ENCODE measurements at places on chromosomes 3 and 15. TPM values are rescaled to one million over a fixed set of nuclear protein-coding genes. Genes with fewer than 3 reads are reported as not detected.

The CCR8 gene
- not detected for total RNA-seq

The POMGNT2 gene
- 3.4 TPM for total RNA-seq

The CCK gene
- total RNA-seq, result not detected

The CCR9 gene
- not detected for total RNA-seq

The ROPN1 gene
- total RNA-seq, result not detected

The GP9 gene
- total RNA-seq, result 0.11 TPM

The DIS3L gene
- 22.8 TPM for total RNA-seq

The TUSC7 gene
- total RNA-seq, result not detected

The LTK gene
- total RNA-seq, result 0.09 TPM

The ATG7 gene
- total RNA-seq, result 40.1 TPM

The GNAT1 gene
- not detected for total RNA-seq

The SOX2 gene
- total RNA-seq, result not detected

The MST1 gene
- total RNA-seq, result 1.8 TPM

The CPNE9 gene
- not detected for total RNA-seq

The CYFIP1 gene
- 90.5 TPM for total RNA-seq

The FOXL2 gene
- total RNA-seq, result under 0.01 TPM

The SNTN gene
- not detected for total RNA-seq

The DHX30 gene
- total RNA-seq, result 51.6 TPM

The ARPIN gene
- 12.4 TPM for total RNA-seq

The MASP1 gene
- 0.43 TPM for total RNA-seq

The PRRT3 gene
- 0.52 TPM for total RNA-seq

The ZCWPW2 gene
- 0.22 TPM for total RNA-seq

The RGMA gene
- not detected for total RNA-seq

The IVD gene
- total RNA-seq, result 28.6 TPM

The MUSTN1 gene
- not detected for total RNA-seq

The ZMAT3 gene
- total RNA-seq, result 16.1 TPM

The SLC9A9 gene
- total RNA-seq, result 16.2 TPM

The CYP8B1 gene
- total RNA-seq, result not detected

The RPL39L gene
- total RNA-seq, result 20.4 TPM

The INSYN1 gene
- total RNA-seq, result 0.43 TPM

The EPHA3 gene
- under 0.01 TPM for total RNA-seq

The LMAN1L gene
- not detected for total RNA-seq

The ATP8B4 gene
- total RNA-seq, result 1.5 TPM

The GCHFR gene
- total RNA-seq, result 4.3 TPM

The RBMS3 gene
- total RNA-seq, result 33.1 TPM

The RBP2 gene
- total RNA-seq, result not detected

The SH3GL3 gene
- total RNA-seq, result not detected

The GHSR gene
- not detected for total RNA-seq

The PP2D1 gene
- total RNA-seq, result not detected

The PPP2R3A gene
- 4.4 TPM for total RNA-seq

The KNG1 gene
- total RNA-seq, result not detected

The SPINK8 gene
- not detected for total RNA-seq
